ENCODE measurements at places on chromosomes 4 and X.

DNA sequence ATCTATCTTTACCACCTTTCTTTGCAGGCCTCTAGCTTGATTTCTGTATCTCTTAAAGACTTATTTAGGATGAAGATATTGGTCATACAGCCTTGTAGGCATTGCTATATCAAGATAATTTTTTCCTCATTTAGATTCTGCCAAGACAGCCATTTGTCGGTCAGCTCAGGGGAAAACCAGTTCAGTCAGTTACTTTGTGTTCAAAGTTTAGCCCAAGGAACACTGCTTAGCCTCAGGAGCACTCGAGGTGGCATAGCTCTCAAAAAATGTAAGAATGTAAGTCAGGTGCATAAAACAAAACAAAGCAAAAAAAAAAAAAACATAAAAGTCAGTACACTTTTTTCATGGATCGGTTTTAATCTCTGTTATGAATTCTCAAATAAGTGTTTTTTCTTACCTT lies 43.4 kb downstream of the NRK start:
- no peak for DNase-seq

DNA sequence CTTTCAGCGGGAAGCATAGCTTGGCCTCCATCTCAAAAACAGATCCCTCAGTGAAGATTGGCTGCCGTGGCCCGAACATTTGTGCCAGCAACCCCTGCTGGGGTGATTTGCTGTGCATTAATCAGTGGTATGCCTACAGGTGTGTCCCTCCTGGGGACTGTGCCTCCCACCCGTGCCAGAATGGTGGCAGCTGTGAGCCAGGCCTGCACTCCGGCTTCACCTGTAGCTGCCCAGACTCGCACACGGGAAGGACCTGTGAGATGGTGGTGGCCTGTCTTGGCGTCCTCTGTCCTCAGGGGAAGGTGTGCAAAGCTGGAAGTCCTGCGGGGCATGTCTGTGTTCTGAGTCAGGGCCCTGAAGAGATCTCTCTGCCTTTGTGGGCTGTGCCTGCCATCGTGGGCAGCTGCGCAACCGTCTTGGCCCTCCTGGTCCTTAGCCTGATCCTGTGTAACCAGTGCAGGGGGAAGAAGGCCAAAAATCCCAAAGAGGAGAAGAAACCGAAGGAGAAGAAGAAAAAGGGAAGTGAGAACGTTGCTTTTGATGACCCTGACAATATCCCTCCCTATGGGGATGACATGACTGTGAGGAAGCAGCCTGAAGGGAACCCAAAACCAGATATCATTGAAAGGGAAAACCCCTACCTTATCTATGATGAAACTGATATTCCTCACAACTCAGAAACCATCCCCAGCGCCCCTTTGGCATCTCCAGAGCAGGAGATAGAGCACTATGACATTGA lies 175.4 kb downstream of the FAT4 start:
- no peak for DNase-seq

DNA sequence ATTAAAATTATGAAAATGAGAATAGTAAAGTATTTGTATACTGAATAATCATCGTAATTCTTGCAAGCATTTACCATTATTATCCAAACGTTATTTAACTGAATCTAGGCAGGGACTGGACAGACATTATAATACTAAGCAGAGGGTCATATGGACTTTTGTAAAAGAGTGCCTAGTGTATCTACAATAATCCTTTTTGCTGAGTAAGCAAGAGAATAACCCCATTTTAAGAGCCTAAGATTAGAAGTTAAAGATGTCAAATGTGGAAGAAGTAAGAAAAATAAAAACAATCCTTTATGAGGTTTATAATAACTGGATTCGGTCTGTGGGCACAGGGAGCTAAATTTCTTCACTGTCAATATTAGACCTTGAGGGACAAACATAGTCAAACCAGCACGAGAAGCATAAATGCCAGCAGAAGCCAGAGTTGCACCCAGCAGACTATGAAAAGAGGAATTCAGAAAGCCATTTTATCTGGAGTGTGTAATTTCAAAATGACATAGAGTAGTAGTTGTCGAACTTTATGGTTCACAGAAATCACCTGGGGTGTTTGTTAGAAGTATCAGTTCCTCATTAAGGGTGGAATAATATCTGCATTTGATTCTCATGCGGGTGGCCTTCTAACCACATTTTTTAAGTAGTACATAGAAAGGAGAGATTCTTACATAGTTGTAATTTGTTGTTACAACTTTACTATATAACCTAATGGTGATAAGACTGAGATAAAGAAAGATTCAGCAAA lies 39.7 kb upstream of the DCLK2 start:
- DNase-seq = no peak

DNA sequence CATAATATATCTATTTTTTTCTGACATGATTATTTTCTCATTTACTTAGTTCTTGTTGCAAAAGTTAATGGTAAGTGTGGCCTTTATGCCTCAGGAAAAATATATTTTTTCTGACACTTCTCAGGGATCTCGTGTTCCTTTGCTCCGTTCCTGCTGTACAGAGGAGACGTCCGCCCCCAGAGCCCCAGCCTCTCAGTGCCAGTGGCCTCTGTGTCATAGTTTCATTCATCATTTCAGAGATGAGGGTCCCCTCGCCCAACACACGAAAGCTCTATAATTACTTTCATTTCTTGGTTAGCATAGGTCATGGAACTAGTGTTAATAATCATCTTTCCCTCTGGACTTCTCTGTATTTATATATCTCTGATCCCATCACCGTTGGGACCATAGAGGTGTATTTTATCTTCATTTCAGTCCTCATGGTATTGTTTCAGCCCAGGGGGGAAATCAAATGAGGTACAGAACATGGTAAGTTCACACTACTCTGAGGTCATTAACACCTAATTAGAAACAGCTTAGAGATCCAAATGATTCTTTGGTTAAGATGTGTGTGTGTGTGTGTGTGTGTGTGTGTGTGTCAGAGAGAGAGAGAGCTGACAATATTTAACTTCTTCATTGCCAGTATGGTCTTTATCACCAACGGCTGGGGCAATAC lies 631.1 kb upstream of the TENM3 start:
- no peak for DNase-seq

DNA sequence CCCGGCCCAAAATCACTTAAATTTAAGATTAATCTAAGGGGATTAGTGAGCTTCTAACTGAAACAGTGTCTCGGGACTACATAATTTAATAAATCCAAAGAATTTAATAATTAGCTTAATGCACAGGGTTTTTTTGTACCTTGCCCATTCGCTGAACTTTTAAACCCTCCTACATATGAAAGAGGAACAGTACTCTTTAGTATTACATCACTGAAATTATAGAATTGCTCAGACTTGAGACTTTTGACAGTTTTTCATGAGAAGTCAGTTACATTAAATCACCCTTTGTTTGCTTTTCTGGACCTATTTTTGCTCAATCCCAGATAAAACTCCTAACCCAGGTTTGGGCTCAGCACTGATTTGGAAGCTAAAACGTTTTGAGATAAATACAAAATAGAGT lies 2.4 kb upstream of the TADA2B start:
- DNase-seq = no peak

- no peak for DNase-seq
These were observed 130.3 kb downstream of the GPR143 start for GRCh38 chrX:9635368-9635767.

- DNase-seq = no peak
These were observed 37.8 kb downstream of the CLCN3 start for GRCh38 chr4:169658196-169658595.

DNA sequence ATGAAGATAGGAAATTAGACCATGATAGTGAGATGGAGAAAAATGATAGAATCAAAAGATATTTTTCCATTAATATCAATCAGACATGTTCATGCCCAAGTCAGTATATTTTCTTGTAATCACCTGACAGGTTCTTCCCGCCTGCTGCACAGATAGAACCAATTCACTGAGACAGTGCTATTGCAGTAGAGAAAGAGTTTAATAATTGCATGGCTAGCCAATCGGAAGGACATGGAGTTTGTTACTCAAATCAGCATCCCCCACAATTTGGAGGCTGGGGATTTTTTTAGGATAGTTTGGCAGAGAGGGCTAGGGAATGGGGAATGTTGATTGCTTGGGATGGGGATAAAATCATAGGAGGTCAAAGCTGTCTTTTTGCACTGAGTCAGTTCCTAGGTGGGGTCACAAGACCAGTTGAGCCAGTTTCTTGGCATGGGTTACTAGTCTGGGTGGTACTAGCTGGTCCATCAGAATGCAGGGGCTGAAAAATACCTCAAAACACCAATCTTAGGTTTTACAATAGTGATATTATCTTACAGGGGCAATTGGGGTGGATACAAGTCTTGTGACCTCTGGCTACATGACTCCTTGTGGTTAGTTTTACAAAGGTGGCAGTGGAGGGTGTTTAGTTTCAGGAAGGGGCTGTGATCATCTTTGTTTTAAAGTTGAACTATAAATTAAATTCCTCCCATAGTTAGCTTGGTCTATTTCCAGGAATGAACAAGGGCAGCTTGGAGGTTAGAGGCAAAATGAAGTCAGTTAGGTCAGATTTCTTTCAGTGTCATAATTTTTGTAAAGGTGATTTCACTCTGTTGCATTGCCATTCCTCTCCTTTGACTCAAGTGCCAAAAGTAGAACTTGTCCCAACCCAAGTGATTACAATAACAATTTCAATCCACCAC lies 100.3 kb upstream of the PDE5A start:
- DNase-seq = peak; percentile 68

DNA sequence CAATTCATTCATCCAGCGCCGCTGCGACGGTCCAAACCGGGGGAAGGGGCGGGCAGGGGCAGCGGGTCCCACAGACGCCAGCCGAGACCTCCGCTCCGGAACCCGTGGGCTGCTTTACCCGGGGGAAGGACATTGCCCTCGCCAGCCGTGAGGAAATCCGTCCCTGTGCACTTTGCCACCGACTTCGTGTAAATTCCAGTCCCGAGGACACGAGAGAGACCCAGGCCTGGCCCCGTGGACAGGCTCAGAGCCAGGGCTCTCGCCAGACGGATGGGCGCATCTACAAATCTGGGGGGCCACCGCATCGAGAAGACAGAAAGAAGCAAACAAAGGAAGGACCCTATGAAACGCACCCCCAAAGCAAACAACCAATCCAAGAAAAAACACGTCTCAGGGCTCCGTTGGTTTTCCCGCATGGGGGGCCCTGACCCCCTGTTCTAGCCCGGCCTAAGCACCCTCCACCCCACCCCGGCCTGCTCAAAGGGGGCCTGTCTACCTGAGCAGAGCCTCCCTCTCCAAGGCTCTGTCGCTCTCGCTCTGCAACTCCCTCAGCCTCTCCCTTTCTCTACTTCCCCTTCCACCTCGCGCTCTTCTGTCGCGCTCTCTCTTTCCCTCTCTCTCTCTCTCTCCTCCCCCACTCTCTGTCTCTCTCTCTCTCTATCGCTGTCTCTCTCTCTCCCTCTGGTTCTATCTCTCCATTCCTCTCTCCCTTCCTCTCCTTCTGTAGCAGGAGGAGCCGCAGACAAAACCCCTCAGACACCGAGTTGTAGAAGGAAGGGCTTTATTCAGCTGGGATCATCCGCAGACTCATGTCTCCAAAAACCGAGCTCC lies 11.3 kb downstream of the FRG2 start:
- DNase-seq = no peak

DNA sequence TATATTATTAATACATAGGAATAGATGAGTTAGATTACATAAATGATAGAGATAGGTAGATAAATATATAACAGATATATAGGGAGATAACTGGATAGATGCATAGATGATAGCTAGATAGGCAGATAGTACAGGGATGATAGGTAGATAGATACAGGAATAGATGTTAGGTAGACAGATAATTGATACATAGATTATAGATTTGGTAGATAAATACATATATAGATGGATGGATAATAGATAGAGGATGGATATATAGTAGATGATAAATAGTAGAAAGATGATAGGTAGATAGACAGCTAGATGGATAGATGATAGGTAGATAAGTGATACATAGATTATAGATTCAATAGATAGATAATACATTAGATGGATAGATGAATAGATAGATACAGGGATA lies 283.6 kb downstream of the SHOX start:
- DNase-seq = no peak

- peak; percentile 53 for DNase-seq
These were observed 207.3 kb downstream of the SLC7A11 start for GRCh38 chr4:138034871-138035270.

GRCh38 chr4:76430519-76431388 lies 4.3 kb upstream of the SHROOM3 start:
- DNase-seq = peak; percentile 58

DNA sequence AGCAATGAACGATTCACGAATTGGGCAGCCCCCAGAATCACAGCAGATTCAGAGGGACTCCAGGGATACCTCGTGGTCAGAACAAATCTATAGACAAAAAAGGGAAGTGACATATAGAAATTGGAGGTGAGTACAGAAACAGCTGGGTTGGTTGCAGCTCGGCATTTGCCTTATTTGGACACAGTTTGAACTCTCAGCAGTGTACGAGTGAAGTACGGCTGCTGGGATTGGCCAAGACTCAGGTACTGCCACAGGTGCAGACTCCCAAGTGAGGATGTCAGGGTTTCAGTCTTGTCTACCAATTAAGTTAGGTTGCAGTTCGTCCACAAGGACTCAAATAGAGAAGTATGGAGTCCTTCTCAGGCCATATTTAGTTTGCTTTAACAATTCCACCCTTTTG lies 28.2 kb downstream of the HTT-AS start:
- no peak for DNase-seq

DNA sequence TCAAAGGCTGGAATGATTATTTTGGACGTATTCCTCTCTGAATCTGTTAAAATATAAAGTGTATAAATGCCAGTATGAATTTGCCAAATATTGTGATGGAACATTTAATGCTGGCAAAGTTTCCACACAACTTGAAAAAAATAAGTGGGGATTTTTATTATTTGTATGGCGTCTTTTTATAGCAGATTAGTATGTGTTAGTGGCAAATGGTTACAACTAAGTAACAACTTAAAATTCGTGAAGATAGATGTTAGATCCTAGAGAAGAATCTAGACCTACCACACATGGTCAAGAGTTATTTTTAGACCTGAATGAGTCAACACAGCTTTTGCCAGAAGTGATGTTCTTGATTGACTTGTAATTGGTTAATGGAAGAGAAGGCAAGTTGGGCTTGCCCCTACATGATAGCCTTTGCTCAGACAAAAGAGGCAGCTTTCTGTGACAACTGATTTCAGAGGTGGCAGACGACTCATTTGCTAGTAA lies 4.8 kb downstream of the CPE start:
- DNase-seq = no peak

DNA sequence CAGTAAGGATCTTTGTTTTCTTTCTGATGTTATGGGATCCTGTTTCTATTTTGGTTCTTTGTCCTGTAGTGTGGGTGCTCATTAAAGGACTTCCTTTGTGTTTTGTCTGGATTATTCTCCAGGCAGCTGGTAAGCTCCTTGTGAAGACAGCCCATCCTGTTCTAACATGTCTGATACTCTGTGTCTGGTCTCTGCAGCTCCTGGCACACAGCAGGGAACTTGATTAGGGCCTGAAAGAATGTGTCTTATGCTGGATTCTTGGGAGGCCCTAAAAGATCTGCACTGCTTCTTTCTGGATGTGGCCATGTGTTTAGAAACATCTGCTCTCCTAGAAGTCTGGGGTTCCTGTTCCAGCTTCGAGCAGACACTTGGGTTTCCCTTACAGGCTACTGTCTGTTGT lies 38.1 kb upstream of the ATXN3L start:
- DNase-seq = no peak

Measured in HT1080 (cell line).